COR-L47 (cell line): ENCODE measurements at places on chromosomes 1 and 21.

GRCh38 chr21:25328736-25329135, 278.5 kb downstream of the MRPL39 start:
- no peak for DNase-seq

DNA sequence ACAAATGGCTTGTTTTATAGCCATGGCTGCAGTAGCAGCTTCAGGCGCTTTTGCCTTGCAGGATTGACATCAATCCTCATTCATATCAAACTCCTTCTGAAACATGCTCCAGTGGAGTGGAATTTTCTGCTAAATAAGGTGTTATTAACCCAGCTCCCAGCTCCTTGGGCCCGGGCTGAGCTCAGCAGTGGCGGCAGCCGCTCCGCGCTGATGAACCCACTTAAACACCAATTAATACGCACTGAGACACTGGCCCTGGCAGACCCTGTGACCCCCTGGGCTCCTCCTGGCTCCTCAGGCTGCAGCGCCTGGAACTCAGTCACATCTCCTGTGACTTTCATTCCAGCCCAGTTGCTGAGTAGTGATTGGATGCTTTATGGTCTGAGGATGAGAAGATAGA, 137.4 kb upstream of the GRIK3 start:
- DNase-seq: no peak

GRCh38 chr1:89070509-89070908, 5.5 kb upstream of the GBP1 start:
- DNase-seq: no peak

- DNase-seq: peak; percentile 33
Measured at GRCh38 chr1:226736908-226737818, 1.9 kb downstream of the ITPKB start.

GRCh38 chr1:62037274-62037673, 157.4 kb upstream of the L1TD1 start:
- DNase-seq: no peak

- no peak for DNase-seq
Measured at GRCh38 chr1:95323123-95323522, 89.1 kb downstream of the RWDD3 start.
